ENCODE measurements at places on chromosomes 16 and 17.

DNA sequence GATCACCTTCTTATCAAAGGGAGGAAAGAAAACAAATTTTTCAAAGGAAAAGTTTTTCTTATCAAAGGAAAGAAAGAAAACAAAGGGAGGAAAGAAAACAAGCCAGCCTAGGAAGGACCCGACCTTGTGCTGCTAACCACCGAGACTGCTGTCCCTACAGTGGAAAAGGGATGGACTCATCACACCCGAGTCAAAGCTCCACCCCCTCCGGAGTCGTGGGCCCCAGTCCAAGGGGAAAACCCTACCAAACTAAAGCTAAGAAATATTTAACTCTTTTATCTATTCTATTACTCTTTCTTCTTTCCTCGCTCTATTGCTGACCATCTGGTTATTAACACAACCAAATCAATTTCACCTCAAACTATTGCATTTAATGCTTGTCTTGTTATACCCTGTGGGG is 6.1 kb upstream of the ENDOV start:
- DNase-seq, result no peak

DNA sequence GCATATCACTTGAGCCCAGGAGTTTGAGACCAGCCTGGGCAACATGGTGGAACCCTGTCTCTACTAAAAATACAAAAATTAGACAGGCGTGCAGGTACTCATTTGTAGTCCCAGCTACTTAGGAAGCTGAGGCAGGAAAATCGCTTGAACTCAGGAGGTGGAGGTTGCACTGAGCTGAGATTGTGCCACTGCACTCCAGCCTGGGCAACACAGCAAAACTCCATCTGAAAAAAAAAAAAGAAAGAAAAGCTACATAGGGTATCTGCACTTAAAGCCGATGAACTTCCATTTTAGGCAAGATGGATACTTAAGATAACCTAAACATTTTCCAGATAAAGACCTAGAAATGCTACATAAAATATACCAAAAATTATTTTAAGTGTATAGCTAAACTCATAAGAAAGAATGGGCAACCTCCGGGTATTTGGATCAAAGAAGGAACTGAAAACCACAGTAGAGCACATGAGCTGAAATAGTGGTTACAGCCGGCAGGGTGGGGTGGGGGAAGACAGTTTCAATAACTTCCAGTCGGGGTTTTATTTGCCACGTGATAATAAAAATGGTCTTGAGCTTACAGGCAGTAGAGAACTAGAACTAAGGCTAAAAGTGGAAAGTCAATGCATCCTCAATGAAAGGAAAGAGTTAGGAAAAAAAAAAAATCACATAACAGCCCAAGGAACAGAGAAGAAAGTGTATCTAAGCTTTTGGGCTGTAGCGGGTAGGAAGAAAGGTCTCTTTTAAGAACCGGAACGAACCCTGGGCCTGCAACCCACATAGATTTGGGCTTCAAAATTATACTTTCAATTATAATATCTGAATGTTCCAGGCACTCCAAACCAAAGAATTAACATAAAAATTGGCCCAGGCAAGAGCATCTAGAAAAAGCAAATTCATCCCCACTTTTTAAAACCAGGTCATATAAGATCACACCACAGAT is 53.1 kb downstream of the CFDP1 start:
- no peak for DNase-seq

GRCh38 chr16:75266738-75267630 is 15.6 kb upstream of the BCAR1 start:
- no peak for DNase-seq

DNA sequence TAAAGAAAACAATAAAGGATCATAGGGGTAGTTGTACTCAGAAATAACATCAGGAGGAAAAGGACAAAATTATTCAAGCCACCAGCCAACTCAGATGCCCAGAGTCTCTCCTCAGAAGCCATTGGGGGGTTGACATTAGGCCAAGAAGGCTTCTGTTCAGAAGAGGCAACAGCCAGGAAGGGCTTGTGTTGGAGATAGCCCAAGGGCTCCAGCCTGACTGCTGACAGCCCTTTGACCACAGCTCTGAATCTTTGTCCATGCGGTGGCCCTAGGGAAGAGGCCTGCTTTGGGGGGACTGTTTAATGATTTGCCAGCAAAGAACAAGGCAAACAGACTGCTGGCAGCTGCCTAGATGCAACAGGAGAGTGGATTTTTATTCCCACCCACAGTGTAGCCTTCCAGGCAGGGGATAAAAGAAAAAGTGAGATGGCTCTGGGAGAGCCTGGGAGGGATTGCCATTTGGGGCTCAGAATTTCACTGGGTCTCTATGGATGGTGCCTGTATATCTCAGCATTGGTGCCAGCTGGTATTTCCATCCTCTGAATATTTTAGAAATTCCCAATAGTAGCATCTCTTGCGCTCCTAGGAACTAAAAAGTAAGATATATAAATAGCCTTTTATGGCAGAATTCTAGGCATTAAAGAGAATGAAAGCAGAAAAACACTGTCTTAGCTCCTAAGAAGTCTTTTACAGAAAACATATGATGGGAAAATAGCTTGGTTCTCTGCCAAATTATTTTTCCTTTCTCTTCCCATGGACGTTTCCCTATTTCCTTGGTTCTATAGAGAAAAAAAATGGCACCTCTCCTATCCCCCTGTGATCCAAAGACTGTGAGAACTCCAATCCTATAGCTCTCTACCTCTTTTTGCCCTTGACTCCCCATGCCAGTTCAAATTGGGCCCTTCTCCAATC is 29.4 kb upstream of the SUPT4H1 start:
- no peak for DNase-seq

- DNase-seq, result no peak
Measured at GRCh38 chr16:53914736-53915135, 210.8 kb downstream of the FTO start.

DNA sequence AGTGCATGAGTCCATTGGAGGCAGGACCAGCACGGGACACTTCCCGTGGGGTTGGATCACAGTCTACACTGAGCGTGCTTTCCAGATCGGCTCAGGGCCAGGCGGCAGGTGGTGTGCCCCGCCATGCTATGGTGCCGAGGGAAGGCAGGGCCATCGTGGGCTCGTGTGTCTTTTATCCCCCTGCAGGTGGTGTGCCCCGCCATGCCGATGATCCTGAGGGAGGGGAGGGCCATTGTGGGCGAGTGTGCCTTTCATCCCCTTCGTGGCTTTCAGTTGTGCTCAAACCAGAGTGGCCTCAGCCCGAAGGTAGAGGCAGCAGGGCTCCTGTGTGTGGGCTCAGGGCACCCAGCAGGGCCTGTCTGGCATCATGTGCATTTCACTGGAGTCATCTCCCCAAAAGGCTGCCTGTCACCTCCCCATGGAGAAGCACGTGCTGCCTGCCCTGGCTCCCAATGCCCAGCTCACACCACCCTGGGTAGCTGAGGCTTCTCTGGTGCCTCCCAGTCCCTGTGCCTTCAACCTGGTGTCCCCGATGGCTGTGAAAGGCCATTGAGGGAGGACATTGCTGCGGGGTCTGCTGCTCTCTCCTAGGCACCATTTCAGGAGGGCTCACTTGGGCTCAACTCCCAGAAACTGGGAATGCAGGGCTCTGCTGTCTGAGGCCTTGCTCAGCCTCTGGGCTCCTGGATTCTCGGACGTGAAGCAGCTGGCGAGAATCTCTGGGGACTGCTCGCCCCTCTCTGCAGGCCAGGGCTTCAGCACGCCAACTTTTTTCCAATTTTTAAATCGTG is 207.6 kb downstream of the NPIPB11 start:
- DNase-seq, result no peak

All from NCI-H748 treated with DMSO at 0.1 percent for 48 hours (cell line).